ENCODE measurements at places on chromosomes 6 and 20.

DNA sequence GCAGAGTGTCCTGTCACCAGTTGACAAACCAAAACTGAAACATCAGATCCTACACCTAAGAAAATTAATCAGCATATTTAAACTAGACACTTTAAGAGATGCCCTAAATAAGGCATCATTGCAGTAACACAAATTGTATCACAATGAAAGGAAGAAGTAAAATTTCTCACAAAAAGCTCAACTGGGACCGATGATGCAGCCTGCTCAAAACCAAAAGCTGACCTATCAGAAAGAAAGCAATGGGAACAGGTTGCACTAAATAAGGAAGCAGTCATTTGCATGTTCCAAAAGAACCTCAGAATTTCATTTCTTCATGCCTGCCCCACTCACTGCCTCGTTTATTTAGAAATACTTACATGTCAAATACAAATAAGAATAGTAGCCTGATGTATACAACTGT lies 12.1 kb downstream of the HIVEP2 start:
- DNase-seq = no peak

DNA sequence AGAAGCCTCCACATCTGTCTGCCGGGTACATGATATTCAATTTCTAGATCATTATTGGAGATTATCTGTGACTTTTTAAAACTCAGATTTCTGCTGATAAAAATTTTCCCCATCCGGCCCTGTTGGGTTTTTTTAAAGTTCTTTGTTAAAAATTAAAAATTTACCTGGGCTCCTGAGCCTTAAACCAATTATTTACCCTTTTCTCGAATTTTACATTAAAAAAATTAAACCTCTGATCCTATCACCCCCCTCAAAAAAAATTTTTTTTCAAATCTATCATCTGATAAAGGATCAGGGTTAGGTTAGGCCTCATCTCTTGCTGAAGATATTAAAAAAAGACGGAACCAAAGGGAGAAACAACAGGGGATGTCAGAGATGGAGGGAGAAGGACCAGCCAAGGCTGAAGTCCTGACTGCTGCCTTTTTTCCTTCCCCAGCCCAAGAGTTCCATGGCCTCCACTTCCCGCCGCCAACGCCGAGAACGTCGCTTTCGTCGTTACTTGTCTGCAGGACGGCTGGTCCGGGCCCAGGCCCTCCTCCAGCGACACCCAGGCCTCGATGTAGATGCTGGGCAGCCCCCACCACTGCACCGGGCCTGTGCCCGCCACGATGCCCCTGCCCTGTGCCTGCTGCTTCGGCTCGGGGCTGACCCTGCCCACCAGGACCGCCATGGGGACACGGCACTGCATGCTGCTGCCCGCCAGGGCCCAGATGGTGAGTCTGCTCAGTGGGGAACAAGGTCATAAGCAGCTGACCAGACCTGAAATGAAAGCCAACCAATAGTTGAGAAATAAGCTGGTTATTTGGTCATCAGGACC lies 527 bp downstream of the NFKBIL1 start:
- no peak for DNase-seq

DNA sequence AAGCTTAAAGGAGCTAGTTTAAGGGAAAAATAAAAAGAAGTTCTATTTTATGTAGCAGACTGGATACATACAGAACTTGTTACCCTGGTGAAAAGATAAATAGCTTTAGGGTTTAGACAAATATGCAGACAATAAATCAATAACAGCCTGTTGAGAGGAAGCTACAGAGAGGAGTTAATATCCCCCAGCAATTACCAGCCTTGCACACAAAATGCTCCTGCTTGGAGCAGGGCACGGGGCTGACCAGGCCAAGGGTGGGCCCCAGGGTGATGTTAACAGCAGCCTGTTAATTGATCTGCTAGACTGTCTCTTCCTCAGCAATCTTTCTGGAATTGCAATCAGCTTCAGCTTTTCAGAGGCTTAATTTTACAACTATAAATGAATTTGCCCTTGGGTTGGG lies 125.1 kb upstream of the SOX4 start:
- no peak for DNase-seq

GRCh38 chr20:57147185-57147584 lies 119.3 kb downstream of the BMP7 start:
- DNase-seq = no peak

GRCh38 chr6:139376017-139376330 lies 1.5 kb upstream of the CITED2 start:
- DNase-seq = no peak

GRCh38 chr20:19212469-19212815 lies at the start of gene SLC24A3:
Gene SLC24A3, plus strand, starts transcription at chr20:19212642.
- no peak for DNase-seq

DNA sequence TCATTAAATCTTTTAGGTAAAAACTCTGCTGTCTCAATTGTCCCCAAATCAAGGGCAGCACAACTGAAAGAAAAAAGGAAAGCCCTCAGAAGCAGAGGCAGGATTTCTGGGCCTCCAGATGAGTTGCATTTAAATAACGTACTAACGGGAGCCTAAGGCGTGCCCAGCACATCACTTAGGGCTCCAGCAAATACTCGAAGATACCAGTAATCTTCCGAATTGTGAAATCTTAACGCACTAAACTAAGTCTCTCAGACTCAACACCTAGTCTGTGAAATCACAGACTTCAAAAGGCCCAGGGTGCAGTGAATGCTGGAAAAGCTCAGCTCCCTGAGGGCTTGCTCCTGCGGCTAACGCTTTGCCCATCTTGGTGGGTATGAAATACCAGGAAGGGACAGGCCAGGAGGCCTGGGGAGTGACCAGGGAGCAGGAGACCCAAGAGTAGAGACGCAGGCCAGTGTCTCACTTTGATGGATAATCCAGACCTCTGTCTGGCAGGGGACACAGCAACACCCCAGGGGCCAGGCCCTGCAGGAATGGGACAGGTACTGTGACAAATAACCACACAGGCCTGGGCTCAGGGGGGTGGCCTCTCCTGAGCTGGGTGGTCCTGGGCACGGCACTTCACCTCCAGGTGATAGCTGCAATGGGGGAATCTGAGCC lies 36.4 kb downstream of the RRBP1 start:
- DNase-seq = no peak

DNA sequence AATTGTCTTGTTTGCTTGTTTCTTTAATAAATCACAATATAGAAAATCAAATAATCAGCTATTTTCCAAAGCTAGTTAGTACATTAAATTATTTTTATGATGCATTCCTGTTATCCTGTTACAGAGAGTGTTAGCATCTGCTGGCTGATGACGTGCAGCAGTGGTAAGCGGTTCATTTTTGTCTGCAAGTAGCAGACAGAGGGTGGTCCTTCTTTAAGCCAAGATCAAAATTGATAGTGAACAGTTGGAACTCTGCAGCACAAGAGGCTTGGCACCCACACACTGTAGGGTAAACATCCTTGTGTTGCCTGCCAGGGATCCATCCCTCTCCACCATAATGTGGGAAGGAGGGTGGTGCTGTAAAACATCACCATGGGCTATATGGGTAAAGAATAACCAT lies 158.3 kb downstream of the FRK start:
- no peak for DNase-seq

DNA sequence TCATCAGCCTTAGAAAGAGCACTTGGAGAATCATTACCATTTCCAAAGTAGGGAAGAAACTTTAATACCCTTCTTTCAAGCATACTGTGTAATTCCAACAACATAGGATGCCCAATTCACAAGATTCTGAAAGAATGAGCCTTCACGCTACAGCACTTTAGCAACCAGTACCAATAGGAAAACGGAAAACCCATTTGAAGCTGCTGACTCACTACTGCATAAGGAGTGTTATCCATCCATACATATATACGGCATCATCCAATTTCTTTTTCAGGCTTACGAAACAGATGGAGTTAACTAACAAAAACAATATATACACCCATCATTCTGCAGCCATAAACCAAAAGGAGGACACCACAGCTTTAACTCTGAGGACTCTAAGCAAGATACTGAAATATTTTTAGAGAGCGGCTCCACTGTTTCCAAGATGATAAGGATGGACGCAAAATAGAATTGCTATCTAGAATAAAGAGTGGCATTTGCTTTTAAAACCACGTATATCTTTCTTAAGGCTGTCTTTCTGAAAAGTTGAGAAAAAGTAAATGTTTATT lies 24.9 kb downstream of the FYN start:
- DNase-seq = no peak

- DNase-seq = no peak
Observed at GRCh38 chr6:107555449-107555848, 65.5 kb downstream of the SOBP start.

- DNase-seq = no peak
Observed at GRCh38 chr20:56181583-56181982, 66.9 kb upstream of the MC3R start.

- no peak for DNase-seq
Observed at GRCh38 chr6:152600022-152600421, 37.1 kb downstream of the SYNE1 start.

DNA sequence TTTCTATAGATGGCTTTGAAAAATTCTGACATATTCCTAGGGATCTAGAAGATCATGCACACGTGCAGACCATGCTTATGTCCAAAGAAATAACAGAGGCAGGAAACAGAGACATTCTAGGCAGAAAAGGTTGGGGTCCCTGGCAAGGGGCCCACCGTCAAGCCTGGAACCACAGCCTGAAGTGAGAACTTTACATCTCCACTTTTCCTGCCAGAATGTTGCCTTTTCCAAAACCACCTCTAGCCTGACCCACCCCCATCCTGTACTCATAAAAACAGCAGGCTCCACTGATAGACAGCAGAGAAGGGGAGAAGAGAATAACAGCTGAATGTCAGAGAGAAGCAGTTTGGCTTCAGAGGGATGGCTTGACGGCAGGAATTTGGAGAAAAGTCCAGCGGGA lies 257.3 kb upstream of the NT5E start:
- DNase-seq = no peak

- DNase-seq = no peak
Observed at GRCh38 chr6:97669191-97670031, 386.4 kb upstream of the MMS22L start.

- DNase-seq = no peak
Observed at GRCh38 chr20:23032056-23032749, 2.9 kb upstream of the SSTR4 start.

DNA sequence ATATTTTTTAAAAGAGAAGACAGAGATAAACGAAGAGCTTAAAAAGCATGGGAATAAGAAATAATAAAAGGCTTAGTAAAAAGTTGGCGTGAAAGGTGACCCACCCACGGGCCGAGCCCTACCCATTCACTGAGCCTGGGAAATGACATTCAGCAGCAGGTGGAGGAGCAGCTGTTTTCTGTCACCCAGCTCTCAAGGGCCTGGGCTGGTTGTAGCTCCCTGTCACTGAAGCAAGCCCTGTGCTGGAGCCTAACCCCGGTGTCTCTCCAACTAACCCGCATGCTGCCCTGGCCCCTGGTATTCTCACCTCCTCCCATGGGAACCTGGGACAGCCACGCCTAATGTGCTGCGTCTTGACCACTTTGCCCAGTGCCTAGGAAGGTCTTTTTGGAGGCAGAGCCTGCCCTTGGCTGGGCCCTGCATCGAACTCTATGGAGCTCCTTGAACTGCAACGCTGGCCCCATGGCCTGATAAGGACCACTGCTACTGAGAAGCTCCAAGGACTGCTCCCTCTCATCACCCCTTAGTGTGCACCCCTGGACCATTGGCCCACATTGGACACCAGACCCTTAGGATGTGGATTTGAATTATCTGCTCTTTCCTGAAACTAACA lies 68.8 kb upstream of the IYD start:
- no peak for DNase-seq

DNA sequence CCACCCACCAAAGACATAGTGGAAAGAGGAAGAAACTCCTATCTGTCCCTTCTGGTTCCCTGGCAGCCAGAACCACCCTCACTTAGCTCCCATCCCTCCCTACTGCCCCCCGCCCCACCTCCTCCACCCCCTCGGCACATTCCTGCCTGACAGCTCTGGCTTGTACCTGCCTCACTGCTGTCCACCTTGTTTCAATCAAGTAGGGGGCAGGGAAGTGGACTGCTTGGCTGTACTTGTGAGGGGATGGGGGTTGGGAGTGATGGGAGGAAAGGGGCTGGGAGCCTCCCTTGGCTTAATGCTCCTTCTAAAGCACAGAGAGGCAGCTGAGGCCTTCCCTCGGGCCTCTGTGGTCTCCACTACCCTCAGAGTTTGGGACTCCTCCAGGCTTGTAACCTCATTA lies 22.1 kb upstream of the ZNF76 start:
- no peak for DNase-seq

DNA sequence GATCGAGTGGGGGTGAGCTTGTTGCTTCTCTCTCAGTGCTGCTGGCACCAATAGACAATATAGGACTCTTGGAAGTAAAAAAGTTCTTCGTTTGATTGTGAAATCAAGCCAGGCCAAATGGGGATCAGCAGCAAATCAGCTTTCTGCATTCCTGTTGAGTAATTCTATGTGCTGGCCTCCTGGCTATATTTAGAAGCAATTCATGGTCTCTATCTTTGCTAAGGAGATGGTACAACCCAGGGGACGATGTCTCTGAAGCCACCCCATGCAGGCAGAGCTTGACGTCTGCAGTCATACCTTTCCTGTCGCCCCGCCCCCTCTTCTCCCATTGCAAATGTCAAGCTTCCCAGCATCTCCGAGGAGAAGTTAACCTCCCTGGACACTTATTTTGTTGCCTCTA lies 199.1 kb downstream of the SCP2D1 start:
- DNase-seq = no peak

GRCh38 chr6:112223070-112223861 lies 31.1 kb downstream of the LAMA4 start:
- DNase-seq = no peak

DNA sequence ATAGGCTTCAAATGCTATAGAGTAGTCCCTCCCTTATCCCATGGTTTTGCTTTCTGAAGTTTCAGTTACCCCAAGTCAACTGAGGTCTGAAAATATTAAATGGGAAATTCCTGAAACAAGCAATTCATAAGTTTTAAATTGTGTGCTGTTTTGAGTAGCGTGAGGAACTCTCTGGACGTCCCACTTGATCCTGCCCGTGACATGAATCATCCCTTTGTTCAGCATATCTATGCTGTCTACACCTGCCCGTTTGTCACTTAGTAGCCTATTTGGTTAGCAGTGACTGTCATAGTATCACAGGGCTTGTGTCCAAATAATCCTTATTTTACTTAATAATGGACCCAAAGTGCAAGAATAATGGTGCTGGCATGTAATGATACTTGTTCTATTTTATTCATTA lies 5.0 kb downstream of the PCMT1 start:
- no peak for DNase-seq

DNA sequence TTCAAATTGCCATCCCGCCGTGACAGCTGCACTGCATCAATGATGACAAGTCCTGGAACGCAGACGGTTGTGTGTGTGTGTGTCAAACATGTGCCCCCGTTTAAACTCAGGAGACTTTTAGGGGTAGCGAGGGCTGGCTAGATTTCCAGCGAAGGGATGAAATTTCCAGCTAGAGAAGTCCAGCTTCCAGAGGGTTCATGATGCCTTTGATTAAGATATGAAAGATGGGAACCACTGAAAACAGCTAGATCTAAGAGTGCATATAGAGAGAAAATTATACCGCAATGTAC lies 644 bp downstream of the KIZ start:
- no peak for DNase-seq
